Choroid plexus epithelial cell (primary cell): ENCODE measurements at places on chromosomes 4 and X.

- DNase-seq, result peak; percentile 24
Measured at GRCh38 chr4:113682730-113683537, 78.6 kb downstream of the CAMK2D start.

- DNase-seq, result peak; percentile 33
Measured at GRCh38 chrX:136827026-136827425, 46.3 kb upstream of the ARHGEF6 start.

- DNase-seq, result no peak
Measured at GRCh38 chr4:154487145-154487544, 4.5 kb downstream of the DCHS2 start.

- no peak for DNase-seq
Measured at GRCh38 chrX:39144323-39144722, 343.1 kb downstream of the MID1IP1 start.

GRCh38 chr4:54173281-54173912 is 55.7 kb upstream of the PDGFRA start:
- no peak for DNase-seq

- no peak for DNase-seq
Measured at GRCh38 chrX:3263681-3264126, 82.7 kb downstream of the MXRA5 start.

DNA sequence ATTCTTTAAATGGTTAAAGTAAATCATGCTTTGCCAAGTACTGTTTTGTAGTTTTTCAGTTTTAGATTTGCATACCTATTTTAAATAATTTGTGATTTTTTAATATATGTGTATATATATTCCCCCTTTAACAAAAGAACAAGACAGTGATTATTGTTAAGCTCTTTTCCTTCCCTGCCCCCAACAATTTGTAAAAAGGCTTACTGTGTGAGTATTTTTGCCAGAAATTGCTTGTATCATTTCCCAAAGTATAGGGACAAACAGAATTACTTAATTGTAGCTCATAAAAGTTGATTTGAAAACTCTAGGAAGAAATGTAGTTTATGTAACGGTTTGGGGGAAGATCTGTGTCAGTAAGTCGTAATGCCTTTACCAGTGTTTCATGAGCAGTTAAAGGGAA is 19.0 kb downstream of the CPEB2 start:
- no peak for DNase-seq

GRCh38 chrX:153845842-153846241 is 15.5 kb upstream of the PDZD4 start:
- DNase-seq, result no peak

DNA sequence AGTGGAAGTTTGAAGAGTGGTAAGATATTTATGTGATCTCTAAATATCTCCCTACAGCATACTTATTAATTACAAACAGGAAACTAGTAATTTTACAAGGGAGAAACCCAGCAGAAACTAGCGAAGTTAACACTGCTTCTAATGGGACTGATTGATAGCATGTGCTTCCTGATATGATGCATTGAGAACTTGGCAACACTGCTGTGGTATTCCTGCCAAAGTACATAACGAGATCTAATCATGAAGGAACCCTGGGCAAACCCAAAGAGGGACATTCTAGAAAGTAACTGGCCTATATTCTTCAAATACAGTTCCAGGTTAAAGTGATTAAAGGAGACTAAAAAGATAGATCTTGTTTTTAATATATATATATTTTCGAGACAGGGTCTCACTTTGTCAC is 4.6 kb upstream of the GPR34 start:
- no peak for DNase-seq

- no peak for DNase-seq
Measured at GRCh38 chr4:4888695-4889094, 29.2 kb downstream of the MSX1 start.

GRCh38 chr4:155705664-155706063 is 39.0 kb downstream of the GUCY1A1 start:
- DNase-seq, result peak; percentile 79

DNA sequence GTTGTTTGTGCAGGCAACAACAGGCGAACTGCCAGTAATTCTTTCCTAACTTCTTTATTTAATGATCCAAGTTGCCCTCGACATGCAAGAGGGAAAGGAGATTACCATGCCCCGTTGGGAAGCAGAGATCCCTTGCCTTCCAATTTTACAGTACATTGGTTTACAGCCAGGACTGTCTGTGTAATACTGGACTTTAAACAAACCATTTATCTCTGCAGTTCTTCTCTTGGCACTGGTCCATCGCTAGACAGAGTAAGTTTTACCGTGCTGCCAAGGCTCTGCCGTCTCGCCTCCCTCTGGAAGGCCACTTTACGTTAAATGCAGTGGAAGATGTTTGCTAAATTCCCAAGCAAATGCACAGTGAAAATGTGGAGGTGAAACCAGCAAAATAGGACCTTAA is 660.3 kb upstream of the PRKX start:
- no peak for DNase-seq

DNA sequence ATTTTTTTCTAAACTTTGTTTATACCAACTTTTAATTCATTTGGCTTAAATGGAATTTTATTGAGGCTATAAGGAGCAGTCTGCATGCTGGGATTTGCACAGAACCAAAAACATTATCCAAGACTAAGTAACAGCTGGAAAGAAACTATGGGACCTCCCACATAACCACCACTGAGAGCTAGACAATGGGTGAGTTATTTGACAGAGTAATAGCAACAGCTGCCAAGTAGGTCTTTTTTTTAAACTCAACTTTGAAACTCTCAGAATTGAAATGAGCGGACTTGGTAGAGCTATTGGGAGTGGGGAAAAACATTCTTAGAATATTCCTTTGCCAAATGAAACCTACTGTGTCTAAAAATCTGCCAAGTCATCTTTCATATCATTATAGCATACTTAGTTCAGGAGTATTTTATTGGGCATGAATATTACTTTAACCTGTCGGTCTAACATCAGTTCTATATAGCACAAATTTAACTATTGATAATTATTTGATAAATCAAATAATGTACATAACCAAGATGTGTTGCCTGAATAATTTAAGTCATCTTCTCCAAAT is 1428.0 kb downstream of the PCDH7 start:
- peak; percentile 71 for DNase-seq

DNA sequence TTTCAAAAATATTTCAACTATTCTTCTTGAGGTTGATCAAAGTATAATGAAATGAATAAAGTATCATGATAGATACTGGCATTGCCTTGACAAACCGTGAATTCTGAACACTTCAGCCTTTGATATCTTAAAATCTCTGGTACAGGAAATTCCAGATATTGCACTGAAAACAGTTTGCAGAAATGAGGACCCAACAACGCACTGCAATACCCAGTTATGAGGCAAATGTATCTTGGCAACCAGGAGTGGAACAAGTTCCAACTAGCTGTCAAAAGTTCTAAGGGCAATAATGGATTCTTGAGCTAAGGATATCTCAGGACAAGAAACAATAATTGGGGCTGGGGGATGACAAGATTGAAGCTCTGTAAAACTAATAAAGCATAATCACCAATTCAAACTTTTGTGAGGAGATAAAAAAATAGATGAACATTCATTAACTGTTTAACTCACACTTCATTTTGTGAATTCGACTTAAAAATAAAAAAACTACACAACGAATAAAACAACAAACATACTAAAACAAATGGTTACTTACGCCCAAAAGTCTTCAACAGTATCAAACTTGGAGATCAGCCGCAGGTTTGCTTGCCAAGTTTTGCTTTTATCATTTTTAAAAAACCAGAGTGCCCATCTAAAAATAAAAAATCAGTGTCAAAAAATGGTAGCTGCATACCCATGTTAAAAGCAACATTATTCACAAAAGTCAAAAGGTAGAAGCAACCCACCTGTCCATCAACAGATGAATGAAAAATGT is 38.1 kb downstream of the EIF4E start:
- peak; percentile 48 for DNase-seq

DNA sequence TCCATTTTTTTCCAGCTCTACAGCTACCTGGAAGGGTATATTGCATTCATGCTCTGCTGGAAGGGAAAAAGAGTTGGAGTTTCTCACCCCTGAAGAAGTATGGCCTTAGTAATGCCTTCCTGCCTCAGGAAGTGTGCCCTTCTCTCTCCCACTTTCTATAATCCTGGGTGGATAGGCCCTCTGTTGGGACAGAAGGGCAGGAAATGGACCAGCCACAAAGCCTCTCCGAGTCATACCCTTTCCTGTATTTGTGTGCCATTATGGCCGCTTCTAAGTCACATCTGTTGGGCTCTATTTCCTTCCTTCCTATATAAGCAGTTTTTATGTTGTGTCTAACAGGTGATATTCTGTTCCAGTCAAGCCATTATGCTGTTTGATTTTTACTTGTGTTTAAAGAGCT is 74.8 kb upstream of the SMARCA5 start:
- DNase-seq, result no peak

DNA sequence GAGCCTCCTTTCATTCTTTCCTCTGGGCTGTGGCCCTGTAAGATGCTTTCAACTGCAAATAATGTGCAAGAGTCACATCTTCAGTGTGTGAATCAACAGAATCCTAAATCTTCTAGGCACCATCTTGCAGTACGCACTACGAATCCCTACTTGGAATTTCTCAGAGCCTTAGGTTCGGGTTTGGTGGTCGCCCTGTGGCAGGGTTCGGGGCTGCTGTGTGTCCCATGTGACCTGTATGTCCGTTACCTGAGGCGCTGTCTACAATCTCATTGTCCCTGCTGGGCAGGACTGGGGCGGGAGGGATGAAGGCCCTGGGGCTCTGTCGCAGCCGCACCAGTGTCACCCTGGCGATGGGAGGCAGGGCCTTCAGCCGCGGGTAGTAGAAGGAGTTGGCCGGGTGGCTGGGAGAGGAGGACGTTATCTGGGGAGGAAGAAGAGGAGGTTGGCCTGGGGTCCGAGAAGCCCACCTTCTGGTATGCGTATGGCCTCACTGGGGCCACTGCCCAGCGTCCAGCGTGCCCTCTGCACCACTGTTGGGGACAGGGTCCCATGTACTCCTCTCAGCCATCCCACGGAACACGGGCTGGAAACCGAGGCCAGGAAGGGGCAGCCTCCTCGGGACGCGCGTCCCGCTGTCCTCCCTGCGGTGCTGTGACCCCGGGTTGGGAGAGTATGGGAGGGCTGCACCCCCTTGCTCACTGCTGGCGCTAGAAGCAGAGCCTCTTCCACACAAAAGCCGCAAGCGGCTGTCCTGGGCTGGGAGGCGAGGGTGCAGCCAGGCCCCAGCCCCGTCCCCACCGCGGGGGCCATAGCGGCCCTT is 2.0 kb downstream of the SPON2 start:
- DNase-seq, result no peak

GRCh38 chrX:87901060-87901459 is 383.5 kb downstream of the KLHL4 start:
- DNase-seq, result no peak

DNA sequence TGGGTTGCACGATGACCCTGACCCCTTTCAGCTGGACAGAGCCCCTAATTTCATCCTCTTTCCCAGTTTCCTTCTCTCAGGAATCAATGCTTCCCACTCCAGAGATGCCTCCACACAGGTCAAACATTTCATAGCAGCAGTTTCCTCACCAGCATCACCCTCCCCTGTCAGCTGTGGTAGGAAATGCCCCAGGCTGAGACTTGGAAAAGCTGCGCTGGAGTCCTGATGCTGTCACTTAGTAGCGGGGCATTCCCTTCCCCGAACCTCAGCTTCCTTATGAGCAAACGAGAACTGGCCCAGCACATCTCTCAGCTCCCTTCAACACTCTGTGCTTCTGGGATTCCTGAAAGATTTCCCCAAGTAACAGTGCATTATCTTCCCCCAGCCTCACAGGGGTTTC is 2.7 kb downstream of the GJB1 start:
- DNase-seq, result no peak

GRCh38 chr4:126755506-126755905 is 877.3 kb upstream of the INTU start:
- DNase-seq, result no peak

DNA sequence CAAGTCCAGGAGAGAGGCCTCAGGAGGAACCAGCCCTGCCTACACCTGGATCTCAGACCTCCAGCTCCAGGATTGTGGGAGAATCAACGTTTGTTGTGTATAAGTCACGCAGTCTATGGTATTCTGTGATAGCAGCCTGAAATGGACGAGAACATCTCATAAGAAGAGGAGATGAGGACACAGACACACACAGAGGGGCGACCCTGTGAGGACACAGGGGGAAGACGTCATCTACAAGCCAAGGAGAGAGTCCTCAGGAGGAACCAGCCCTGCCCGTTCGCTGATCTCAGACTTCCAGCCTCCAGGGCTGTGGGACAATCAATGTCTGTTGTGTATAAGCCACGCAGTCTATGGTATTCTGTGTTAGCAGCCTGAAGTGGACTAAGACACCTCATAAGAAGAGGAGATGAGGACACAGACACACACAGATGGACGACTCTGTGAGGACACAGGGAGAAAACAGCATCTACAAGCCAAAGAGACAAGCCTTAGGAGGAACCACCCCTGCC is 20.3 kb downstream of the P2RY8 start:
- DNase-seq, result no peak

GRCh38 chr4:56613101-56613862 is 67.8 kb downstream of the HOPX start:
- DNase-seq, result peak; percentile 67

DNA sequence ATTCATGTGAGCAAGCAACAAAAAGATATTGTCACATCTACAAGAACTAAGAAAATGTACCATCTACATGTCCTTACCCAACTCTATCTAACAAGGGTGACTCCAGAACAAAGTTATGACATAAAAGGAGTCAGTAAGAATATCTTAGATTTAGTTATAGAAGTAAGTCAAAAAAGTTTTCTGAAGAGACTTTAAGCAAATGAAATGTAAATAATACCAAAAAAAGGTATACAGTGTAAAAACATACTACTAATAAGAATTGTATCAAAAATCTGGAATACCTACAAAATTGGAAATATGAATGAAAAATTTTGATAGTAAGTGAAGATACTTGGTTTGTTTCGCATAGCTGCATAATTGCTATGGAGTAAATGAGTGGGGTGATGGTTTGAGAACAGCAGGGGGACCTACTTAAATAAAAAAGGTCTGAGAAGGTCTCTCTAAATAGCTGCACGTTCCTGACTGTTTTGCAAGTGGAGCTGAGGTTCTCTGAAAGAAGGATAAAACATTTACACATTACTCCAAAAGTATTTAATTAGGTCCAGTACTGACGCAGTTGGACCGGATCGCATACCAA is 51.0 kb upstream of the ENPP6 start:
- peak; percentile 39 for DNase-seq

DNA sequence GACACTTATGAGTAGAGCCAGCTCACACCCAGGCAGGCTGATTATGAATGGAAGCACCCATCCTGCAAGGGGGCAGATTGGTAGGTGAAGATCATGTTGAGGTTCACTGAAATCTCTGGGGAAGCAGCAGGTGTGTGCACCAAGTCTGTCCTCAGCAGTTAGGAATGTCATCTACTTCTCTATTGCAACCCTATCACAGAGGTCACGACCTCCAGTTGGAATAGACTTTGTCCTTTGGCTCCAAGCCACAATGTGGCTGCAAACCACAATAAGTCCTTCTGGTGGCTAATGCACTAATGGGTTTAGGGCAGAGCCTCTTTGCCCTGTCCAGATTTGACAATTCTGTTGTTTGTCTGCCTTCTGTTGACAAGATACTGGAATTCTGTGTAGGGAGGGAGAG is 1056.7 kb downstream of the PCDH19 start:
- no peak for DNase-seq

GRCh38 chr4:150235808-150236271 is 157.6 kb downstream of the DCLK2 start:
- peak; percentile 80 for DNase-seq

- no peak for DNase-seq
Measured at GRCh38 chr4:40940317-40940741, 190.6 kb downstream of the NSUN7 start.
